ENCODE measurements at places on chromosomes 1 and 21.
A peak's percentile ranks its signal among the peaks of the same experiment; 100 is the strongest.

GRCh38 chr1:93720956-93721626, 39.5 kb upstream of the BCAR3 start:
- DNase-seq: no peak

DNA sequence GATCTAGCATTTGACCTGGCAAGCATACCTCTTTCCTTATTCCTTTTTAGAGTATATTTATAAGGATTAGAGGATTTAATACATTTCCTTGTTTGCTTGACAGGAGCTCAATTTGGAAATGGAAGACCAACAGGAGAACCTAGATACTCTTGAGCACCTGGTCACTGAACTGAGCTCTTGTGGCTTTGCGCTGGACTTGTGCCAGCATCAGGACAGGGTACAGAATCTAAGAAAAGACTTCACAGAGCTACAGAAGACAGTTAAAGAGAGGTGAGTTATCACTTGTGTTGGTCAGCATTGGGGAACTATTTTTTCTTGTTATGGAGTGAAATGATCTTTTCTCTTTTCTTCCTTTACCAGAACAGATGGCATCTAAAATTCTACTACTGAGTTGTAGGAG, 123.4 kb upstream of the BMP8A start:
- no peak for DNase-seq

- DNase-seq: peak; percentile 50
Measured at GRCh38 chr1:210360852-210361477, 32.3 kb downstream of the HHAT start.

DNA sequence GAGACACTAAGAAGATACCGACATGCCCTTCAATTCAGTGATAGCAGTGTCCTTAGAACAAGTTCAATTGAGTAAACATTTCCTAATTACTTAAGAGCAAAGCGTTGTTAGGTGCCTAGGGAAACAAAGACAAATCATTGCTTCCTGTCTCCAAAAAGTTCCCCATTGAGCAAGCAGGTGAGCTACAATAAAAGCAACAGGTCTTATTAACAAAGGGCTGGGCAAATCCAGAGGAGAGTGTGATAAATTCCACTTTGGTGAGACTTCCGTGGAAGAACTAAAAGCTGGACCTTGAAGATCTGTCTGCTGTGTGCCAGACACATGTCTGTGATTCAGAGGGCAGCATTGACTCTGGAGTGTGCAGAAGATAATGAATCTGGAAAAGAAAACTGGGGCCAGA, 1.9 kb upstream of the TUT4 start:
- no peak for DNase-seq

- peak; percentile 51 for DNase-seq
Measured at GRCh38 chr1:78145105-78145580, 99.4 kb downstream of the GIPC2 start.

- no peak for DNase-seq
Measured at GRCh38 chr1:171438441-171438840, 46.9 kb upstream of the PRRC2C start.

GRCh38 chr1:116377541-116378529, 4.8 kb downstream of the ATP1A1 start:
- DNase-seq: peak; percentile 76

GRCh38 chr1:99579691-99580172, 66.2 kb upstream of the PALMD start:
- DNase-seq: no peak

DNA sequence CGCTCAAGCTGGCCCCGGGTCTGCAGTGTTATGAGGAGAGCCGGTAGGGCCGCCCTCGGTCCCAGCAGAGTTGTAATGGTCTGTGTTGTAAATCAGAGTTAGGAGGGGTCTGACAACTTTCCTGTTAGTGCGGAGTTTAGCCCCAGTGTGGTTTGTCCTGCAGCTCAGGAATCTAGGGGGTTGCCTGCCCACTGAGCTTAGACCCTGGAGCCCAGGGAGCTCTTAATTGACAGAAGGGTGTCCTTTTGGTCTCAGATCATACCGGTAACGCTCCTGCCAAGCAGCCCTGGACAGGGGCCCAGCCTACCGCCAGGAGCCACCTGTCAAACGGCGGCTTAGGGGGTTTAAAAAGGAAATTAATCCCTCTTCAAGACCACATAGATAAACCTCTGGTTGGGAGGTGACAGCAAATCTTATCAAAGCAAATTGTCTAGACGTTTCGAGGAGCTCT, 164.4 kb downstream of the DYRK1A start:
- DNase-seq: no peak

GRCh38 chr1:160665330-160666078, 18.7 kb upstream of the SLAMF1 start:
- no peak for DNase-seq

DNA sequence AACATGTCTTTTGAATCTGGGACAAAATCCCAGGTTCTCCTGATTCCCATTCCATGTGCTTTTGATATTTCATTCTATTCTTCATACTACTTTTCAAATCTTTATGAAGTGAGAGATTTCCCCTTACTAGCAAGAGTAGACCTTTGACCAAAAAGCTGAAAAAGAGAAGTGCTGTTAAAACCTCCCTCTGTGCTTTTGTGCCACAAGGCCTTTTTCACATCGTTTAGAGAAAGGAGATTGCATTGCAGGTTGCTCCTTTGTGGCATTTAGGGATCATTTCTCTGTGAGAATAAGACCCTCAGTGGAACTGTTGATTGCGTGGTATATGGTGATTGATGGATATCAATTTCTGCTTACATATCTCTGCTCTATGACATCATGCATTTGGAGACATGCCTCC, 148.8 kb downstream of the TGFB2 start:
- no peak for DNase-seq

DNA sequence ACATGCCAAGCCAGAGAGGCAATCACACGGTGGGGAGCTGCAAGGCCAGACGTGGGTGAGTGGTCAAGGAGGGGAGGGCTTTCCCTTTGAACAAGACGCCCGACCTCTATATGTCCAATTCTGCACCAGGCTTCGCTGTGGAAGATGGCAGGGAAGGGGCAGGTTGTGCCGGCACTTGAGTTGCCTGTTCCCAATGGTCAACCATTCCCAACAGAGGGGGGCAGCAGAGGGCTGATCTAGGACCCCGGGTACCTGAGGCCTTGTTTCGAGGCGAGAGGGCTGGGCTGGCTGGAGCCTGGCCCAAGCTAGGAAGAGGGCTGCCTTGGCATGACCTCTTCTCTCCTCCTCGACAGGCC, 64.9 kb downstream of the TMEM53 start:
- DNase-seq: peak; percentile 8

GRCh38 chr1:12666141-12666735, 22.4 kb downstream of the AADACL4 start:
- DNase-seq: no peak

DNA sequence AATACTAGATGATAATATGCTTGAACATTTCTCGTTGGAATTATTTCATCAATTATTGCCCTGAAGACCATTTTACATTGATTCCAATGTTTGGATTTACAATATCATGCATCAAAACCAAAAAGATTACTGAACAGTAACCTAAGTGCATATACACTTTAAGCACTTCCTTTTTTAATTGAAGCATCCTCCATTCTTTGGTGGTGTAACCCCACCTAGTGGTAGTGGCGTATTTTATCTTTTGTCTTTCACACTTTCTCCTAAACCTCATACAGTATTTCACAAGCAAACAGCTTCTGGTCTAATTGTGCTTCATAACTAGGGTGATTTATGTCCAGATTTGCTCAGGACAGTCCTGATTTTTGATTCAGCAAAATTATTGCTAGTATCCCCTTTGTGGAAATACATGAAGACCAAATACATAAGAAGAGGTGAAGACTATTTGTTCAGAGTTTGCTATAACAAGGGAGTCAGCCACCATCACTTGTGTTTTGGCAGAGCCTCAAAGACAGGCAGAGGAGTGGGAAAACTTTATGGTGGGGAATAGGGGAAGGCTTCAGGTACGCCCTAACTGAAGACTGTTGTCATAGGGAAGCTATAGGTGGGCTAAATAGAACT, 3.4 kb upstream of the NVL start:
- peak; percentile 73 for DNase-seq

DNA sequence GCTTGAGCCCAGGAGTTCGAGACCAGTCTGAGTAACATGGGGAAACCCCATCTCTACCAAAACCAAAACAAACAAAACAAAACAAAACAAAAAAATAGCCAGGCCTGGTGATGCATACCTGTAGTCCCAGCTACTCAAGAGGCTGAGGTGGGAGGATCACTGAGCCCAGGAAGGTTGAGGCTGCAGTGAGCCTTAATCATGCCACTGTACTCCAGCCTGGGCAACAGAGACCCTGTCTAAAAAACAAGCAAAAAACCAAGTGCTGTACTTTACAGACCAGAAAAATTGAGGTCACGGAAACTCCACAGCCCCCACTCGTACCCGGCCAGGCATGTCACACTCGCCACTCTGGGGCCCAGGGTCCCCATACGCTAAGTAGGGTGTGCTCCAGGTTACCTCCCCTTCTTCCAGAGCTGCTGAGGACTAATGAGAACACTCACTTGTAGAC, 22.9 kb downstream of the ATP2B4 start:
- DNase-seq: peak; percentile 71

DNA sequence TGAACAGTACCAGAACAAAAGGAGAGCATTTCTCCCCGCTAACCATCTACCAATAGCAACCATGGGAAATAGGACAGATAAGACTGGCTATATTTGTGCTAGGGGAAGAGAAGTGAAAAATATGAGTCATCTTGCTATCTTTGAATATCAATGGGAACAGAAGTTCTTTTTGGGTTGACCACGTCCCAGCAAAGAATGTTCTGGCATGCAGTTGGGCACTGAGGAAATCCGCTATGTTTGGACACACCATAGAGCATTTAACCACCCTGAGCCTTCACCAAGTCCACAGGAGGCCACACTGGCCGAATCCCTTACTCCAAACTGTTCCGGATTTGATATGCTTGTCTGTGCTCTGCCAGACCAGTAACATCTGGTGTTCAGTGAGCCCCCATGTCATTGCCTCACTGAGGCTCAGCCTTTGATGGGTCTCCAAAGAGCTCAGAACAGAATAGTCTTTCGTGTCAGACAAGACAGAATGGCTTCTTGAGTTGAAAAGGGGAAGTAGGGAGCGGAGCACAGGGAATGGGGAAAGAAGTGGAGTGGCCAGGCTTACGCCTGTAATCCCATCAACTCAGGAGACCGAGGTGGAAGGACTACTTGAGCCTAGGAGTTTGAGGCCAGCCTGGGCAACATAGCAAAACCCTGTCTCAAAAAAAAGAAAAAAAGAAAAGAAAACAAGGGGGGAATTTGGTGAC, 81.4 kb downstream of the SMYD2 start:
- no peak for DNase-seq

DNA sequence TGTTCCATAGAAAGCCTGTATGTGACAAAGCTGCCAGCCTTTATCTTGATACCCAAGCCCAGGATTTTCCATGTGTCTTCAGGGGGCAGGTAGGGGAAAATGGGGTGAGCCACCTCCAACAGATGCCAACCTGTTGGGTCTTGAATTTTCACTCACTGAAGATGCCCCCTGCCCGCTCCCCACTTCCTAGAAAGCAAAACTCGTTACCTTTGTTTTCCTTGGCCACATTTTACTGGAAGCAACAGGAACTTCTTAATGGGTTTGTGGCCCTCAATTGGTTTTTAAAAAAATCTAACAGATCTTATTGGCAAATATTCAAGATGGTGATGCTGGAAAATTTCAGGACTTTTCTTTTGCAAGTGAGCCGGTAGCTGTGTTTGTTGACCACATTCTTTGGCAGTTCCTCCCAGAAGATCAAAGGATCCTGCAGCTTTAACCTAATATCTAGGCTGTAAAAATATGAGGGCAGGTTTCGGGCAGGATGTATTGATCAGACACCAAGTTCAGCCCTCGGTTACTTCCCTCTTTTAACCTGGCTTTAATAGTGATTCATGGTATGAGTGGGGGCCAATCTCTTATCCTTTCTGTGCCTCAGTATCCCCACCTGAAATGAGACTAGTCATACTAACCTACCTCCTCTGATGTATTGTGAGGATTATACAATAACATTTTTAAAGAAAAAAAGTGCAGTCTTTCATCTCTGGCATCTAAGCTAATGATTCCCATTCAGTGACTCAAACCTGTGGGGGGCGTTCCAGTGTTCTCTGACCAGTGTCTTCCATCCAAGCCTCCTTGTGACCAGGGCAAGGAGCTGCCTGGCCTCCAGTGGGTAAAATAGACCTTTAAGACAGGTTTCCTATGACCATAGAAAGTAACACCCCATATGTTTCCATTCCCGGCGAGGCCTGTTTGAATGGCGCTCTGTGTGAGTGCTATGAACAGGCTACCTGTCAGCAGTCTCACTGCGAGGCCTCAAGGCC, 21.3 kb upstream of the GNPAT start:
- no peak for DNase-seq

DNA sequence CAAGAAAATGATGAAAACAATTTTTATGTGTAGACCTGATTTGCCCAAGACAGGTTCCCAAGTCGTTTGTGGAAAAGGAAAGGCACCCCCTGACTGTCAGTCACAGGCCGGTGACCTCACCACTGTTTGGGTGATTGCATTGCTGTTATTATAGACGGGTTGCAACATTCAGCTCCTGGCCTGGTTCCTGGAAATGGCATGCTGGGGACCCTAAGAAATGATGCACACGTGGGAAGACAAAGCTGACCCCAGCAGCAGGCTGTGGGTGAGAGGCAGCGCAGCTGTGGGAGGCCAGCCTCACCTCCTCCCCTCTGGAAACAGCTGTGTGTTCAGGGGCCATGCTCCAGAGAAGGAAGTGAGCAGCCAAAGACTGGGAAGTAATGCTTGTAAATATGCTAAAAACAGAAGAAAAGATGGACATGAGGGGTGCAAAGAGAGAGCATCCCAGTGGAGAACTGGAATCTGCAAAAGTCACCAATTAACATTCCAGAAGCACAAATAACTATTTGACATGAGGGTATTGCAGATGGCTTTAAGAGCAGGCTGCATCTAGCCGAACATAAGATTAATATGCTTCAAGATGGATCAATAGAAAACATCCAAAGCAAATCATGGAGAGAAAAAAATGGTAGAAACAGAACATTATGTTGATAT, 23.4 kb upstream of the ABCG1 start:
- no peak for DNase-seq

DNA sequence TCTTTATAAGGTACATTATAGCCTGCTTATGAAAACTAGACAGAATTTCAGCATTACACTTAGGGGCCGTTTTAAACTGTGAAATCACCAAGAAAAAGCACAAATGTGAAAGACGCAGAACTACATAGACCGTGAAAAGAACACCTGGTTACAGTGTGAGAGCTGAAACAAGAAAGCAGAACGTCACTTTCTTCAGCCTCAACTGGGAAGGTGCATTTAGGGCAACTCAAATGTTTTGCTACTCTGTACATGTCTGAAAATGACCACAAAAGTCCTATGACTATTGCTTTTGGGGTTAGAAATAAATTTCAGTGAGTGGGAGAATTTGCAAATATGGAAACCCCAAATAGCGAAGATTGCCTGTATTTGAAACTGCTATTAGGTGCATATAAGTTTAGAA, 268.7 kb downstream of the OLFM3 start:
- DNase-seq: no peak

DNA sequence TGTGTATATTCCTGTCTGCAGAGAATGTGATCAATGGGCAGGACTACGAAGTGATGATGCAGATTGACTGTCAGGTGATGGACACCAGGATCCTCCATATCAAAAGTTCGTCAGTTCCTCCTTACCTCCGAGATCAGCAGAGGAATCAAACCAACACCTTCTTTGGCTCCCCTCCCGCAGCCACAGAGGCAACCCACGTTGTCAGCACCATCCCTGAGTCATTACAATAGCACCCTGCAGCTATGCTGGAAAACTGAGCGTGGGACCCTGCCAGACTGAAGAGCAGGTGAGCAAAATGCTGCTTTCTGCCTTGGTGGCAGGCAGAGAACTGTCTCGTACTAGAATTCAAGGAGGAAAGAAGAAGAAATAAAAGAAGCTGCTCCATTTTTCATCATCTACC, 65.2 kb downstream of the OLFML2B start:
- no peak for DNase-seq
